ENCODE measurements at places on chromosomes 7 and 10.

DNA sequence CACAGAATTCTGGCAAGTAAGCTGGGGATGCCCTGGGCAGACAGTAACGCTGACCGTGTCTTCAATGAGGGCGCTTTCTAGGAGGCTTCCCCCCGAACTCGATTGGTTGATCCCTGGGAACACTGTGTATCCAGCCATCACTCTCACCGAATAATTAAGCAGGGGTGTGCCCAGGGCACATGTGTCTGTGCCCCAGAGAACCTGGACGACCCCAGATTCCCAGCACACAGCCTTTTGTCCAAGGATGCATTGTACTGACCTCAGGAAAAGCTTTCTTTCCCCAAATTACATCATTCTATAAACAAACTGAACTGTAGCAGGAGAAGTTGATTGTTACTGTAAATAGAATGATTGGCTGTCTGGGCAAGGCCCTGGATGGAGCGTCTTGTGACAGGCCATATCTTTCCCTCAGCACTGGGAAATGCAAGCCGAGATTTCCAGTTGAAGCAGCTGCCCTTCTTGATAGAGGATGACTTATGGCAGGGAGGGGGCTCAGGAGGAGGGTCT is 6.6 kb upstream of the DEPP1 start:
- no peak for DNase-seq

- no peak for DNase-seq
Measured at GRCh38 chr7:39567294-39567693, 1.1 kb downstream of the YAE1 start.

- no peak for DNase-seq
Measured at GRCh38 chr7:143171697-143172096, 11.5 kb upstream of the TAS2R39 start.

DNA sequence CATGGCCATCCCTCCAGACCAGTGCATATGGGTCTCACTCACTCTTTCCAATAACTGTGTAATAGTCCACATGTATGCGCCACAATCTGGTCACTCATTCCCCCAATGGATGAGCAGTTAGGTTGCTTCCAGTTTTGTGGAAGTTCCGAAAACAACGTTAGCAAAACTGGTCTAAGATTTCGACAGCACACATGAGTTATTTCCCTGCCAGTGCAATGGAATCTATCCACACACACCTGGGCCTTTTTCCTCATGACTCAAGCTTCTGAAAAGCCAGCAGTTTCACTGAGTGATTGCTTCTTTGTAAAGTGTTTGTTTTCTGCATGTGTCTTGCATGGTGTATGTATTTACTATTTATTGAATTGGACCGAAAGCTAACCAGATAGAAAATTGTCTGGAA is 58.8 kb upstream of the FHIP2A start:
- no peak for DNase-seq

DNA sequence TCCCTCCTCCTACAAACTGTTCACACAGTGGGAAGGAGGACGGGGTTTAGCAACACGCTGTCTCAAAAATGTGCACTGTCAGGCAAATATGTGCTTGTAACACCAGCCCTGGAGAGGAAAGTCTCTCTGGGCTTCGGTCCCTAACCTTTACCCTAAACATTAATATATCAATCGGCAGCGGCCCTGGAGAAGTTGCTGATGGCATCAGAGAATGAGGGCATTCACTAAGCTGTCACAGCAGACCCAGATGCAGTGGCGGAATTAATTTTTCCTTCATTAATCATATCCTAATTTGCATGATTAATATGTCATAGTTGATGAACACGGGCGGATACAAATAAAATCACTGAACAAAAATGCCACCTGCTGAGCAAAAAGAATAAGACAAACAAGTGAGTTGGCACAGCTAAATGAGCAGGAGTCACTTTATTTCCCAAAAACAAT is 45.2 kb upstream of the INSIG1 start:
- no peak for DNase-seq

GRCh38 chr10:3874990-3875841 is 90.2 kb upstream of the KLF6 start:
- no peak for DNase-seq

GRCh38 chr7:100107125-100107737 is 5.8 kb downstream of the AP4M1 start:
- DNase-seq = no peak

- DNase-seq = no peak
Measured at GRCh38 chr10:109974504-109975191, 33.1 kb upstream of the ADD3 start.

DNA sequence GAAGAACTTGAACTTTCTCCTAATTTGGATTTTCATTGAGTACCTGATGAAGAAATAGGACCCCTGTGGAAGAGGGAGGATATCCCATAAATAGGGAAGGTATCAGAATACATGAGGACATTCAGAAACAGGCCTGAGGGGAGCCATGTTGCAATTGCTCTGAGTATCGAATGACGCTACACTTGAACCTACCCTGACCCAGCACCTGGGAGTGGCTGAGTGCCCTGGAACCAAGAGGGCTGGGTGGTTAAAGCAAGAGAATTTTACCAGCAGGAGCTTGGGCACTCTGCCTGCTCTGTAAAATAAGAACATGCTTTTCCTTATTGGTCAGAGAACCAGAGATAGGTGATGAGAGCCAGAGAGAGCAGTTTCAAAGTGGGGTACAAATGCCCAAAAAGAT is 7.2 kb downstream of the NEUROD6 start:
- no peak for DNase-seq

DNA sequence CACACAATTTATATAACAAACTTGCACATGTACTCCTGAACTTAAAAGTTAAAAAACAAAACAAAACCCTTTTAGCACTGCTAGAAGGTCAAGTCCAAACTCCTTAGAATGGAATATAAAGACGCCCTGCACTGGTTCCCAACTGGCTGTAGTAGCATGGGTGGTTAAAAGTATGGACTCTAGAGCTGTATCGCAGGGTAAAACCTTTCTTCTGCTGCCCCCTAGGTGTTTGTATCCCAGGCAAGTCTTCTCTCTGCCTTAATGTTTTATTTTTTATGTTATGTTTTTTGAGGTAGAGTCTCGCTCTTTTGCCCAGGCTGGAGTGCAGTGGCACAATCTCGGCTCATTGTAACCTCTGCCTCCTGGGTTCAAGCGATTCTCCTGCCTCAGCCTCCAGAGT is 35.2 kb downstream of the LSMEM1 start:
- DNase-seq = no peak

GRCh38 chr10:10642751-10643150 is 374.9 kb upstream of the CELF2 start:
- no peak for DNase-seq

GRCh38 chr10:94991243-94991888 is 52.9 kb downstream of the CYP2C9 start:
- no peak for DNase-seq

- no peak for DNase-seq
Measured at GRCh38 chr7:130910949-130911944, 177.2 kb upstream of the KLF14 start.

GRCh38 chr7:65798111-65799075 is 74.5 kb upstream of the VKORC1L1 start:
- DNase-seq = no peak

DNA sequence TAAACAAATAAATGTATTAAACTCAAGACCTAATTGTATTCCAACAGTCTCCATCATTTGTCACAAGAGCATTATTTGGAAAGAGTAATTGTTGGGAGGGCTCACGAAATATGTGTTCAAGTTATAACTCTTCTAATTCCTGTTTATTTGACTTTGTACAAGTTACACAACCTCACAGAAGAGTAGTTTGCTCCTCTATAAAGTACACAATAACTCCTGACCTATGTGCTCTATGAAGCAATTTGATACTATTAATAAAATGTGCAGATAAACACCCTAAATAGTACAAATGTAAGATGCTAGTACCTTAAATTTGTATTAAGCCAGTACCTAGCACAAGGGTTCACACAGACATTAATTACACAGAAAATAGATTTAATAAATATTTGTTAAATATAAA is 285.8 kb downstream of the LRRTM3 start:
- DNase-seq = no peak

GRCh38 chr7:109522585-109522984 is 952.9 kb downstream of the DNAJB9 start:
- DNase-seq = no peak

- DNase-seq = no peak
Measured at GRCh38 chr7:19984231-19984632, 210.8 kb upstream of the TMEM196 start.

DNA sequence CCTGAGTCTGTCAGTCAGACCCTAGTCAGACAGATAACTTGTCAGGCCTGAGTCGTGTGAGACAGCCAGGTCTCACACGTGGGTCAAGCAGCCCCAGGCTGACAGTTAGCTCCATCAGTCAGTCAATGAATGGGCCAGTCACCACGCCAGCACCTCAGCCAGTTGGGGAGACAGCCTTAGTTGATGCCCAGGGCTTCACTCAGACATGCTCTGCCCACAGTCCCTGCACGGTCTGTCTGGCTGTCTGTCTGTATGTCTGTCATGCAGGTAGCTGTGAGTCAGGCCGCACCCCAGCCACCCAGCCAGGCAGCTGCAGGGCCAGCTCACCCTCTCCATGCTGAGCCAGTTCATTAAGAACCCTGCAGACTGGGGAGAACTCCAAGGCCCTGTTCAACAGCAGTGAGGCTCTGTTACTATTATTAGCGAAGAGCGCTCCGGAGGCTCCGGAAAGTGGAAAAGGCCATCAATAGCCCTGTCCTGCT is 141.1 kb upstream of the PCBD1 start:
- no peak for DNase-seq

DNA sequence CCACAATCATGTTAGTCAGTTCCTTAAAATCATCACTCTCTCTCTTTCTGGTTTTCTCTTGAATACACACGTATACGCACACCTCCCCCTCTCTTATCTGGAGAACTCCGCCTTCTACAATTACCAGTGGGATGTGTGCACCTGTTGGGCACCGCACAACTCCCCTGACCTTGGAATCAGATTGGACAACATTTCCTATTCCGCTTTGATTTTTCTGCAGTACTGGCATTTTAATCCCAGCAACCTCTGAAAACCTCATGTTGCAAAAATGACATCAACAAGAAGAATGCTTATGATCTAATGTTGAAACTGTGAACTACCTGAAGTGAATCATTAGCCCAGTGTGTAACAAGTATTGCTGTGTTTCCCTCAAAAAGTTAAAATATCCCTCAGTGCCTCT is 109.6 kb downstream of the KIAA1217 start:
- no peak for DNase-seq

GRCh38 chr7:8228766-8229674 is 32.9 kb downstream of the ICA1 start:
- no peak for DNase-seq

GRCh38 chr10:7896297-7896696 is 78.0 kb downstream of the TAF3 start:
- no peak for DNase-seq

DNA sequence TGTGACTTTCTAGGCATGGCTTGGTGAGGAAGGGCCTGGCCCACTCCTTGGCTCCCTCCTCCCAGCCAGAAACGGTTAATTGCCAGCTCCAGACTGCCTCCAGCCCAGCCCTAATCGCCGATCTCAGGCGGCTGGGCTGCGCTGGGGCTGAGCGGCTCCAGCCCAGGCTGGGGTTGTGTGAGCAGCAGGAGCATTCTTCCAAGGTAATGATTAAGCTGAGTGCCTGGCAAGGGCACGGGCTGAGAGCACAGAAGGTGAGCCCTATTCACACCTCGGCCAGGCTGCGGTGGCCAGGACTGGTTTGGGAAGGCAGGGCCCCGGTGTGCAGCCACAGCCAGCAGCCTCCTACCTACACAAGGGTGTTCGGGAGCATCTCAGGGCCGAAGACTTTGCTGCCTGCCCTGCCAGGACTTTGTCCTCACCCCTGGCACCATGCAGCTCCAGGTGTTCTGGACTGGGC is at the start of gene TMEM72:
Gene TMEM72, plus strand, starts transcription at position 257 of the 460 bp plus-strand sequence. Its CDS starts 176 bp downstream, at position 433.
- DNase-seq = no peak

DNA sequence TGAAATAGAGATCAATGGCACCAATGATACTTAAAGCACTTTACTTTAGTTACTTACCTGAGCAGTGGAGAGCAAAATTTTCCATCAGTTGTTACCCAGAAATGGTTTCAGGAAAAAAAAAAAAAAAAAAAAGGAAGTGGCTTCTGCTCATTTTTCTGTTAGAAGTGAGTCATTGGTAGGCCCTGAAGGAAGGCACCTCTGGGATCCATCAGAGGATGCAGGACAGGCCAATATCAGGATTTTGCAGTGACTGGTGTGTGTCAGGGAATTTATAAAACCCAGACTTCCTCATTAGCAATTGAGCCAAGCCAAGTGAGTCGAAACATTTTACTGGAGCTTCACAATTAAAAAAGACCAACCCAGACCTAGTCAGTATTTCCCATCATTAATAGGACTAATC is 2.3 kb upstream of the SMIM30 start:
- DNase-seq = no peak

DNA sequence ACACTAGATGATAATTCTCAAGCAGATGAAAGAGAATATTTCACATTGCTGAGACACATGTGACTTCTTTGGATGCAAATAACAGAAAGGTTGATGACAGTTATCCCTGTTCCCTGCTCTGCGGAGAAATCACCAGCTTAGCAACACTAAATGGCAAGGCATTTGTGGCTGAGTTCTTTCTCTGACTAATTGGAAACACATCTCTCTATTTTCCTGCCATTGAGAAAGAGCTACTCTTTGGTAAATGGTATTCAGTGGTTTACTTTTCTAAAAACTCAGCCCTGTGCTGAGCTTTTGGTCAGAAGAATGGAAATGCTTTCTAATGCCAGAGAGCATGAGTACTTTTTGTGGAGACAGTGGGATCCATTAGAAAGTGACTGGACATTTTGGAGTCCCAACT is 771.4 kb downstream of the LRMDA start:
- DNase-seq = no peak

- no peak for DNase-seq
Measured at GRCh38 chr7:155878250-155878649, 66.0 kb upstream of the SHH start.

DNA sequence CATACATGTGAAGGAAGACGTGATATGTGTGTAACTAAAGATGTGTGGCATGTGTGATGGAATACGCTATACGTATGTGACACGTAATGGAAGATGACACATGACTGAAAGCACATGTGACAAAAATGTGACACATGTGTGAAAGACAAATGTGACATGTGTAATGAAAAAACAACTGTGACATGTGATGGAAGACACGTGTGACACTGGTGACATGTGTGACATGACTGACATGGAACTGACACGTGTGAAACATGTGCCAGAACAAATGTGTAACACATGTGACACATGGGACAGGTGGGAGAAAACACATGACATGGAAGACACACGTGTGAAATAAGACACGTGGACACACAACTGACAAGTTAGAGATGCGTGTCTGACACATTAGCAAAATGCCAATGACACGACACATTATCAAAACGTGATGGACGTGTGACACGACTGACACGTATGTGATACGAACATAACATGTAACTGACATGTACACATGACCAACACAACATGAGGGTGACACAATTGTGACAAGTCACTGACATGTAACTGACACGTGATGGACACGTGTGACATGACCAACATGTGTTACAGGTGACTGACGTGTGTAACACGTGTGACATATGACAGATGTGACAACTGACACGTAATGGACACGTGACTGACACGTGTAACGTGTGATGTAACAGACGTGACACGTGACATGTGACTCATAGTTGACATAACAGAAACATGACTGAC is 24.4 kb downstream of the CRPPA start:
- no peak for DNase-seq
